ENCODE measurements at places on chromosomes 4 and X.
A peak's percentile ranks its signal among the peaks of the same experiment; 100 is the strongest.

DNA sequence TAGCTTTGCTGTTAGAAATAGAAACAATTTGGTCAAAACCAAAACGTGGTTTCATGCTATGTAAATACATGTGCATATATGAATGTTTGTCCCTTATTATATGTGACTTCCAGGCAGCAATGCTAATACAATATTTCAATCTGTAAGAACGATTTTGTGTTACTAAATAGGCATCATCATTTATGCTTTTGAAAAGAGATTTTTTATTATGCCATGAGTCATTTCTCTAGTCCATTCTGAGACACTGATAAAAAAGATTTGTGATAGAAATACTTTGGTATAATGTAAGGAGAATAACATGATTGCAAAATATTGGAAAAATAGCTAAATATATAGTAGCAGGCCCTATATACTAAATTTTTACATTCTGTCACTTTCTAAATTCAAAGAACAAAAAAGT is 28.9 kb downstream of the SYNPO2 start:
- DNase-seq = no peak

DNA sequence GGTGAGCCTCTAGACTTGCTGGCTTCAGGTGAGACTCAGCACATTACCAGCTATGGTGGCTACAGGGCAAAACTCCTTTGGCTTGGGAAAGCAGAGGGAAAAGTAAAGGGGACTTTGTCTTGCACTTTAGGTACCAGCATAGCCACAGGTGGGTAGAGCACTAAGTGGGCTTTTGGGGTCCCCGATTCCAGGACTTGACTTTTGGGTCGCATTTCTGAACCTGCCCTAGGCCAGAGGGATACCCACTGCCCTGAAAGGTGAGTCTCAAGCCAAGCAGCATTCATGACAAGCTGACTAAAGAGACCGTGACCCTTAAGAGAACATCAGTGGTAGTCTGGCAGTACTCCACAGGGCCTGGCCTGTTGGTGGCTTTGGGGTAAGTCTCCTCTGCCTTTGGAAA is 224.8 kb downstream of the CFAP299 start:
- no peak for DNase-seq

- DNase-seq = no peak
These were observed 1306.6 kb upstream of the PABPC4L start for GRCh38 chr4:135508006-135508714.

DNA sequence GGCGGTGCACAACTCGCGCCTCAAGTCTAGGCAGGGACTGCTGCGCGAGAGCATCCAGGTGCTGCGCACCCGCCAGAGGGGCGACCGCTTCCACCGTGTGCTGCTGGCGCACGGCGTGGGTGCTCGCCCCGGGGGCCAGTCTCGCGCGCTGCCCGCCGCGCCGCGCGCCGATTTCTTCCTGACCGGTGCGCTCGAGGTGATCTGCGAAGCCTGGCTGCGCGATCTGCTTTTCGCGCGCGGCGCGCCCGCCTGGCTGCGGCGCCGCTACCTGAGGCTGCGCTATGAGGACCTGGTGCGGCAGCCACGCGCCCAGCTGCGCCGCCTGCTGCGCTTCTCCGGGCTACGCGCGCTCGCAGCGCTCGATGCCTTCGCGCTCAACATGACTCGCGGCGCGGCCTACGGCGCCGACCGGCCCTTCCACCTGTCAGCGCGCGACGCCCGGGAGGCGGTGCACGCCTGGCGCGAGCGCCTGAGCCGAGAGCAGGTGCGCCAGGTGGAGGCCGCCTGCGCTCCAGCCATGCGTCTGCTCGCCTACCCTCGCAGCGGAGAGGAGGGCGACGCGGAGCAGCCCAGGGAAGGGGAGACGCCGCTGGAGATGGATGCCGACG is 1.3 kb downstream of the CHST7 start:
- DNase-seq = peak; percentile 18

DNA sequence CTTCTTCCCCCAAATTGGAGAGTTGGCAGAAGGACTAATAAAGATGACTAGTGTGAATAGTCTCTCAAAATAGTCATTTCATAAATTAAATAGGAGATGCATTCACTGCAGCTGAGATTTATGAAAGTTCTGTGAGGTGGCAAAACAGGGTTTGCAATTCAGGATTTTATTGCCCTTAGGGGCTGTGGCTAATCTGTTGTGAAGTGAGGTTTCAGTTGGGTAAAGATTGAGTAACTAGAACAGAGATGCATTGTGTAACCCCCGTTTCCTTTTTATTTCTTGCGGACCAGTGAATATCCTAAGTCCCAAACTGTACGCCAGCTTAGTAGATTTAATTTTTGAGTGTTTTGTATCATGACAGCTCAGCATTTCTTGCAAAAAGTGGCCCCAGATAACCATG is 16.2 kb upstream of the SCRG1 start:
- no peak for DNase-seq

DNA sequence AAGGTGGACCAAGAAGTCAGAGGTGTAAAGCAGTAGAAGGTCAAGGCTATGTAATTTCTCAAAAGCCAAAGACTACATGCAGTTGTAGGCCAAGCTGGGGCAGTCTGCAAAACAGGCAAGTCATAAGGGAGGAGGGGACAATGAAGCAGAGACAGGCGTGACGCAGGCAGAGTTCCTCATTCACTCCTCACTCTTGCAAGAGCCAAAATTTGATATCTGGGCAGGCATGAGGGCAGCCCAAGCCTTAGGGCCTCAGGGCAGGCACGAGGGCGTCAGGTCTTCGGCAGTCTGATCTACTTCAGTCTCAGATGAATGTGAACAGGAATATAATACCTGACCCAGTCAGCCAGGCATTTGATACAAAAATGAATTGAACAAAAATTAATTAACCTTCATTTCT is 86.4 kb upstream of the AGA start:
- no peak for DNase-seq

GRCh38 chr4:42401171-42401570 is 3.9 kb downstream of the SHISA3 start:
- DNase-seq = no peak

GRCh38 chr4:7642741-7643458 is 208.2 kb upstream of the PSAPL1 start:
- DNase-seq = no peak

DNA sequence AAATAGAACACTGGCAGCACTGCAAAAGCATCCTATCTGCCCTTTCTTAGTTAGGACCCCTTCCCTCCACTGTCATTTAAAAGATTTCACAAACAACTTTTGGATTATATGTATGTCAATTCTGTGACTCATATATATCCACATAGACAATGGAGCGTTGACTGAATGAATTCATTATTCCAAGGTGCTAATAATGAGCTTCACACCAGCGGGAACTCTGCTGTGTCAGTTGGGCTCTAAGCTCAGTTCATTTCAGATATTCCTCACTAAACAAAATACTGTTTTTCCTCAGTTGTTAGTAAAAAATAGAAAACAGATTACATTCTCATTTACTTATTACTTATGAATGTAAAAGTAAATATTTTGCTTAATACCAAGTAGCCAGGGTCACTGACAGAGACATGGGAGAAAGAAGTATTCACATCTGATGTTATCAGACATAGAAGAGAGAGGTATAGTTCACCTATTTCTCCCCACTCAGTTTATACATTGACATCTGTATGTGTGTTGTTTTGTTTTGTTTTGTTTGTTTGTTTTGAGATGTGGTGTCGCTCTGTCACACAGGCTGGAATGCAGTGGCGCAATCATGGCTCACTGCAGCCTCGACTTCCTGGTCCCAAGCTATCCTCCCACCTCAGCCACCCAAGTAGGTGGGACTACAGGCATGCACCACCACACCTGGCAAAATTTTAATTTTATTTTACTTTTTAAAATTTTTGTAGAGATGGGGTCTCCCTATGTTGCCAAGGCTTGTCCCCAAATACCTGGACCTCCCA is 10.9 kb downstream of the NFKB1 start:
- no peak for DNase-seq

DNA sequence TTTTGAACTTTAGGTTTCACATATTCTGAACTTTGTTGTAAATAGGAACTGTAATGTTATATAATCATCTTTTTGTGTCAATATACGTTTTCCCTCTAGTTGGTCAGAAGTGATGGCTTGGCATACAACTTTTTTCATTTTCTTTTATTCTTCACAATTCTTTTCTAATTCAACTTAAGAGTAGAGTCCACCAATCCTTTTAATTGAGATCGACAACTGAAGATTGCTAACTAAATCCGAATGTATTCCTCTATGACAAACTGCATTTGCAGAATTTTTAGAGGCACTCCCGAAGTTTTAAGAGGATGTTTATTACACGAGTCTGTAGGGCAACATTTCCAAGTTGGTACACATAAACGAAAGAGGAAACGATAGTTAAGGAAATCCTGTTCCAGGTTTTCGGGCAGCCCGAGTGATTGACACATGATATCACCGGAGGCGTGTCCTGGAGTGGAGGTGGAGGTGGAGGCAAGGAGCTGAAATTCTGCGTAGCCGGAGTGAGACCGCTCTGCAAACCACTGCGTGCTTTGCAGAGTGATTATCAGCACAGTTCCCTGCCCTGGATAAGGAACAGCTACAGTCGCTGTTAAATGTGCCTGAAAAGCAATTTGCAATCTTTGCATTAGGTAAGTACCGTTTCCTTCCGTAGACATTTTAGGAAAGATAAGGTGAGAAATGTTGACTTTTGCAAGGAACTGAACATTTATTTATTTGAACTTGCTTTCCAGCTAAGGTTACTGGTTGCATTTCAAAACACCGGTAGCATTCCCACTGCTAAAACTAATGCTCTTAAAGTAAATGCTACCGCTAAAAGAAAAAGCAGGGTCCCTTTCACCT is at the start of gene SPRY1:
SPRY1 (plus strand) TSS at position 489 of the 837 bp plus-strand sequence. CDS start 4,797 bp downstream, outside the sequence.
- peak; percentile 94 for DNase-seq

- no peak for DNase-seq
These were observed 358.2 kb upstream of the CLNK start for GRCh38 chr4:11042760-11043159.

DNA sequence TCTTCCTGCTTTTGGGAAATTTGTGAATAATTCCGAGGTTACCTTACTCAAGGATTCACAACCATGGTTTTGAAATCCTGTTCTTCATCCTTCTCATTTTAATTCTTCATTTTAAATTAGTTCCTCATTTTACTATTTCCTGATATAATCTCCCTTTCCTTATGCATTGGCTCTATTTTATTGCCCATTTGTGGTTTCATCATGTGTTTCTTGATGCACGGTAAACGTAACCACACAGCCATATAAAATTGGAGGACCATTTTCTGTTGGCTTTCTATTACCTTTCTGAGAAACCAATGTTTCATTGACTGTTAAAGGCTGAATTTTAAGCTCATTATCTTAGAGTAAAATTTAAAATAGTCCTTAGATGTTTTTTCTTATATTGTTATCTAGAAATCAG is 100.3 kb upstream of the NDST4 start:
- DNase-seq = no peak

DNA sequence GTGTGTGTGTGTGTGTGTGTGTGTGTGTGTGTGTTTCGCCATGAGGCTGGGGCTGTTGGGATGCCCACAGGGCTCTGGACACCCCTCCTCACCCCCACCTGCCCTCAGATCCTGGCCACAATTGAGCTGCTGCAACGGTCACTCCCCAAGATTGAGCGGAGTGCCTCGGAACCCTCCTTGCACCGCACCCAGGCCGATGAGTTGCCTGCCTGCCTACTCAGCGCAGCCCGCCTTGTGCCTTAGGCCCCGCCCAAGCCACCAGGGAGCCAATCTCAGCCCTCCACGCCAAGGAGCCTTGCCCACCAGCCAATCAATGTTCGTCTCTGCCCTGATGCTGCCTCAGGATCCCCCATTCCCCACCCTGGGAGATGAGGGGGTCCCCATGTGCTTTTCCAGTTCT is 10.2 kb downstream of the ARAF start:
- DNase-seq = no peak

Measured in WERI-Rb-1 (cell line).